Stimulated activated CD4-positive, alpha-beta T cell treated with anti-CD3 and anti-CD28 coated beads, Interleukin-2, amount 100 ng/mL, for 48 hours (primary cell): ENCODE measurements at places on chromosomes 4 and X.

DNA sequence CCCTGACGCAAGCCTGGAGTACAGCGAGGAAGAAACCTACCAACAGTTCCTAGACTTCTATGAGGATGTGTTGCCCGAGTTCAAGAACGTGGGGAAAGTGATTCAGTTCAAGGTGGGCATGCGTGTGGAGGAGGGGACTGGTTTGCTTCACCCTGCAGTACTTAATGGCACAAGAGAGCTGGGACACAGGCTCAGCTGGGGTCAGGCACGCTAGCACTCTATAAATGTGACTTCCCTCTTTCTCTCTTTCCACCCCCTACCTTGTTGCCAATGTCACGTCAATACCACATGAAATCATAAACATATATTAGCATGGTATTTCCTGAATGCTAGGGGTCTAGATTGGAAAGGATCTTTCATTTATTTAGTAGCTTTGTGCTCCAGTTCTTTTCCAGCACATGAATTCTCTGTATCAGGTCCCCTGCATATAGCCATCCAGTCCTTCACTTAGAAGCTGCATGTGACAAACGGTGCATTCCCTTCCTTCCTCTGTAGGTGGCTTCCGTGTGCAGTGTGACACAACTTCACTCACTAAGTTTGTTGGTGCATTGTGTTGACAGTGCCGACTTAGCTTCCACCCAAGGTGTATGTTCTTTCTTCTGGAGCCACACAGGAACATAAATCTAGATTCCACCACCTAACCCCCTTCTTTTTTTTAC, 25.6 kb downstream of the ZRSR2 start:
- peak; percentile 7 for DNase-seq

DNA sequence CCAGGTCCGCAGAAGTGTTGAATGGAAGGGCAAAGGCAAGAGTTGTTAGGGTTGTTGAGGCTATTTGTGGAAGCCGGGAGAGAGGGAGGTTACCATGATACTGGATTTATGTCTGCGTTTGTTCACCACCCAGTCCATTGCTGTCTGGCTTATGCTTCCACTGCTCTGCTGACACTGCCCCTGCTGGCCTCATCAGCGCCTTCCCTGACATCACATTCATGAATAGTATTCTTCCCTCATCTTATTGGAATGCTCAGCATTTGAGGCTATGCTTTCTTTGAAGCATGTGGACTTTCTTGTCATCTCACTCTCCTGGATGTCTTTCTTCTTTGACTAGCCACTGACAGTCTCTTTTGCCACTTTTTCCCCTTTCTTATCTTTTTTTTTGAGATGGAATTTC, 10.3 kb downstream of the GNL3L start:
- DNase-seq, result no peak

DNA sequence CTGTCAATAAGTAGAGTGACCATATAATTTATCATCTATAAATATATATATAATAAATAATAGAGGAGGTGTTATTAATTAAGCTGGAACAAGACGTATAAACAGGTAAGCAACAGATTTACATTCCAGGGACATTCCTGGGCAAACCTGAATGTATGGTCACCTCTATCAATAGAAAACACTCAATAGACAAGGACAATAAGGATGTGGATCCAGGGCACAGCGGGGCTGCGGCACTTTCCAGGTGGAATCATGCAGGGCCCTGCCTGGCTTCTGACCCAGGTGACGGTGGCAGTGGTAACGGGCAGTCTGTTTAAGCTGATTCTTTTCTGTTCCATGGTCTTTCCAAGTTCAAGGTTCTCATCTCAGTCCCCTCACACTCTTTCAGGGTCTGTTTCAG, 22.5 kb downstream of the ENPEP start:
- no peak for DNase-seq

DNA sequence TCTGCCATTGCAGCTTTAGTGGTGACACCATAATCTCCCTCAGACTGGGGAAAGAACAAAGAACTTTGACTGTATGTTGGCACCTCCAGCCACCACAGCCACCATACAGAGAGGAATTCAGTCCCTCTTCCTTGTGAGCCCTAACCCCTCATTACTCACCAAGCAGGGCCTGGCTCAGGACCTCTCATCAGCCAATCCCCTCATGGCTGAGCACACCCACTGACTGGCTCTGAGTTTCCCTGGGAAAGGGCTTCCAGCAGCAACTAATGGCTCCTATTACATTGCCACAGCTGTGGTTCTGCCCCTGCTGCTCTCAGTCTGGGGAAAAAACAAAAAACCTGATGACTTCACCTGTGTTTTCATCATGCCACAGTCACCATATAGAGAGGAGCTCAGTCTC, 1482.6 kb downstream of the FAM133A start:
- DNase-seq, result no peak

DNA sequence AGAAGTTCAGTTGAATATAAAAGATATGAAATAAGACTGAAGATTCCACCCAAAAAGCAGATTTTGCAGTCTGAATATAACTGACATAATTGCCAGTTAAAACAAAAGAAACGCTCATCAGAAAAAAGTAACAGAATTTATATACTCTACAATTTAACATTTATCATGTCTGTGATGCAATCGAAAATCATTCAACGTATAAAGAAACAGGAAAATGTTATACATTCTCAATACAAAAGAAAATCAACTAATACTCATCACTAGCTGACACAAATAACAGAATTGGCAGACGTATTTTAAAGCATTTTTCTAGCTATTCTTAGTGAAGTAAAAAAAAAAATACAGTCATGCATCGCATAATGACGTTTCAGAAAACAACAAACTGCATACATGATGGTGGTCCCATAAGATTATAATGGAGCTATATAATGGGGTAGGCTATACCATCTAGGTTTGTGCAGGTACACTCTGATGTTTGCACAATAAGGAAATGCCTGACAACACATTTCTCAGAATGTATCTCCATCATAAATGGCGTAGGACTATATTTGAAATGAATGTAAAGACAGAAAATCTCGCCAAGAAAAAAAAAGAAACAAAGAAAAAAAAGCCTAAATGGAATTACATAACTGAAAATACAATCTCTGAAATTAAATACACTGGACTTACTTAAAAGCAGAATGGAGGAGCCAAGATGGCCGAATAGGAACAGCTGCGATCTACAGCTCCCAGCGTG, 34.3 kb downstream of the OR13H1 start:
- no peak for DNase-seq

GRCh38 chr4:74539044-74539790, 94.3 kb downstream of the AREG start:
- no peak for DNase-seq

DNA sequence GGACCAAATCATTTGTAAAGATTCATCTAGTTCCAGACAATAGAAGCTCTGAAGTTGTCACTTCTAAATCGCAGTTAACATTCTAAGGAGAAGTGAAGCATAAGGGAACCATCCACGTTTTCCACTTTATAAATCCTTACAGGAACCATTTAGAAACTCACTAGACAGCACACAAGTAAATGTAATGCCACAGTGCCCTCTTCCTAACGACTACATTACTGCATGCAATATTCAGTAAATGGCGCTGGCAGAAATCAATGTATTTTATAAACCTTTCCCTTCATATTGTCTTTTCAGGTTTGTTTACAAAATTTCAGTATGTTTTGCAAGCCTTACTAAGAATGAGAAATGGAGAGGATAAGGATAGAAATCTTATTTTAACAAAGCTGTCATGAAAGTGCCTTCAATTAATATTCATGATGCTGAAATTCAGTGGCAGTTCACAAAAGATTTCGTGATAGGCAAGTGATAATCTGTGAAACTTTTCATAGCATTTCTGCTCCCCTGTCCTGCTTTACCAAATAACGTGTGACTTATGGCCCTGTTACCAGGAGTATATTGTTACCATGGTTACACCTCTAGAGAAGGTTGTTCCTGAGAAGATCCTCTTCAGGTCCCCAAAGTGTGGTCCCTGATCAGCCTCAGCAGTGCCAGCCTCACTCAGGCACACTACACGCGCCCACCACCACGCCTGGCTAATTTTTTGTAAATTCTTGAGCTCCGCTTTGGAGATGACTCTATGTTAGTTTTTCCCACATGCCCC, 54.2 kb downstream of the TMA16 start:
- DNase-seq, result no peak

DNA sequence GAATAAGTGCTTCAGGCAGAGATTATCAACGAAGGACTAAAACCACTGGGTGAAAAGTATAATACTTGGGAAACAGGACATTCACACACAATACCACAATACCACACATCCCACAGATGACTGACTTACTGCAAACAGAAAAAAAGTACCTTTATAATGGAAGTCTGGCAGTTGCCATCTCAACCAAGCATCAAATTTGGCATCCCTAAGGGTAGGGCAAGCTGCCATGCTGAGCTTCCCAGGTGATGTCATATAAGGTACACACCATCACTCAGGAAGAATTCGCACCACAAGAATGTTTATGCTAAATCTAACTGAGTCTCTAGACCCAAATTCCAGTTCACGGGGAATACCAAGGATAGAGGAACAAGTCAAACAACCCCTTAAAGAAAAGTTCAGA, 9.1 kb downstream of the QDPR start:
- DNase-seq, result no peak

DNA sequence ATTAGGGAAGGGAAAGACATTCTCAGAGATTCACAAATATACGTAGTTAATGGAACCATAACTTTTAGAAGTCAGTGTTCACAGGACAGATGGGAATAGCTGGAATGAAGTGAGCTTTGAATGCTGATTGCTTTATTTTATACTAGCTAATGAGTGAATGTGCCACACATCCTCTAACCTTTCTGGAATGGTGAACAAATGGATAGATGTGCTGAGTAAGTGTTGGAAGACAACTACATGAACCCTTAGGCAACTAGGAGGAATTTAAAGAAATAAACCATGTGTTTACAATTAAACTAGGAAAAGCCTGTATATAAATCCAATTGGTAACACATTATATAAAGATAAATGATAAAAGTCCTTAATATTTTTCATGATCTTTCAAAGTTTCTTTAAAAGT, 91.6 kb upstream of the LIMCH1 start:
- no peak for DNase-seq

DNA sequence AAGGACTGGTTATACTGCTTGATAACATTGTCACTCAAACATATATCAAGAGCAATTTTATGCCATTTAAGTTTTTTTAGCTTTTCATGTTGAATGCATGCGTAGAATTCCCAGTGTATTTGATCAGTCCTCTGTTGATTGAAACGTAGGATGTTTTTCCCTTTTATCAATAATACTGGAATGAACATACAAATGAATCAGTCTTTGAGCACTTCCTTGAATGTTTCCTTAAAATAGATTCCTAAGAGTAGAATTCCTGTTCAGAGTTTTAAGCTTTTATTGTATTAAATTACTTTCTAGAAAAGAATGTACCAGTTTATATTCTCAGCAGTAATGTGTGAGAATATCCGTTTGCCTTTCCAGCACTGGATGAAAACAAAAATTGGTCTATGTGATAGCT, 37.8 kb downstream of the ADD1 start:
- DNase-seq, result no peak

GRCh38 chr4:177051473-177052060, 258.1 kb upstream of the NEIL3 start:
- peak; percentile 15 for DNase-seq

GRCh38 chr4:143700416-143701352, at the start of gene FREM3:
Gene FREM3 (minus strand): TSS chr4:143700675. CDS start chr4:143700675, 0 bp downstream.
- DNase-seq, result no peak

DNA sequence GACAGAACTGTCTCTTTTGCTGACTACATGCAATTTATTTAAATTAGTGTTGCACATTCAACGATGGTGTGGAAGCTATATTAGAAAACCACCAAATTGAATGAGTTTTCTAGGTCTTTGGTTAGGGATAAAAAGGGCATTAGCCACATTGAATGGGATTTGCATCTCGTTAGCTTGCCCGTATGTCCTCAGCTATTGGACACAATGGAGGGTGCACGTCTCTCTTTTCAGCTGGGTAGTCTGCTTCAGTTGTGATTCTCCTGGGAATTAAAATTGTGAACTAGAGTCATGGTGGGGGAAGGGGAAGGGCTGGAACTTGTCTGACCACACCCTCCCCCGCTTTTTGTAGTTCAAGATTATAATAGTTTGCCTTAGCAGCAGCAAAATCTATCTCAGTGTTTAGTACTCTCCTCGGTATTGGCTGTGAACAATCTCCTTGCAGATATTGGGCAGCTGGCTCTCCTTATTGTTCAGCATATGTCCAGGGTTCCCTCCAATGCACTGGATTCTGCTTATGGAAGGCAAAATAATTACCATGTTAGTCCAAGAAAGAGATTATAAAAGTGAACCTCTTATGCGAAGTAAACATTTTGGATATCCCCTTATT, 23.3 kb downstream of the TRIM2 start:
- no peak for DNase-seq

- DNase-seq, result no peak
Observed at GRCh38 chr4:109990261-109991257, 77.9 kb downstream of the EGF start.

GRCh38 chr4:189049682-189050081, 891.0 kb upstream of the FRG1 start:
- no peak for DNase-seq

DNA sequence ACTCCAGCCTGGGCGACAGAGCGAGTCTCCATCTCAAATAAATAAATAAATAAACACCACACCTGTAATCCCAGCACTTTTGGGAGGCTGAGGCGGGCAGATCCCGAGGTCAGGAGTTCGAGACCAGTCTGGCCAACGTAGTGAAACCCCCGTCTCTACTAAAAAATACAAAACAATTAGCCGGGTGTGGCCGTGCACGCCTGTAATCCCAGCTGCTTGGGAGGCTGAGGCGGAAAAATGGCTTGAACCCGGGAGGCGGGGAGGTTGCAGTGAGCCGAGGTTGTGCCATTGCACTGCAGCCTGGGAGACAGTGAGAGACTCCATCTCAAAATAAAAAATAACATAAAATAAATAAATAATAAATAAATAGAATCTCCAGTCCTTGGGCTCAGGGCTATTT, 185.8 kb downstream of the SHOX start:
- DNase-seq, result no peak

DNA sequence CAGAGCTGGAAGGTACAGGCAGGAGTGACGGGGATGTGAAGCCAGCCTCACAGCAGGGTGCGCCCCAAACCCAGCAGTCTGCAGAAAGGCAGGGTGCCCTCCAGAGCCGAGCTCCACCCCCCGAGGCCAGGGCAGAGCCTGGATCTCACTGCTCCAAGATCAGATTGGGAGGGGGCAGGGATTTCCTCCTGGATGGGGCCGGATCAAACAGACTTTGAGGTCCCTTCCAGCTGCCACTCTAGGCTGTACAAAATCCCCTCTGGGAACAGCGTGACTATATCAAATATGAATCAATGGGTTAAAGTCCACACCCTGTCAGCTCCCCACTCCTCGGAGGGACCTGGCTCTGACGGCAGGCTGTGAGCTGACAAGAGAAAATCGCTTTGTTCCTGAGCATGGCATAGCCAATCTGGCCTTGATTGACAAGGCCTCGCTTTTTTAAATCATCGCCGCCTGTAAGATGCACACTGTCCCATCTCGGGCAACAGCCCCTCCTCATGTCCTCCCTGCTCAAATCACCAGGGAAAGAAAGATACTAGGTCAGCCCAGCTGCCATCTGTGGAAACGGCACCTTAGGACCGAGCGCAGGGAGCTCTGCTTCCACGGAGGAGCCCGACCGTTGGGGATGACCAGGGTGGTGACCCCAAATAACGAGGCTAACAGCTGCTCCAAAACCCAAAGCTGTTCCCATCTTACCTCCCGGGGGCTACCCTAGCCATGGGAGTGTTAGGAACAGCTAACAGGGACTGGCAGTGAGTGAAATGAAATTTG, 39.9 kb downstream of the PSAPL1 start:
- no peak for DNase-seq

- DNase-seq, result no peak
Observed at GRCh38 chrX:28981952-28982351, 394.7 kb downstream of the IL1RAPL1 start.
